Right lung (tissue), 10 donors: ENCODE measurements at places on chromosomes 2 and 18.
A peak's percentile ranks its signal among the peaks of the same experiment; 100 is the strongest.

GRCh38 chr2:217804338-217804737, 198.5 kb downstream of the TNS1 start:
- DNase-seq: no peak

GRCh38 chr2:72276356-72276755, 128.7 kb upstream of the CYP26B1 start:
- no peak for DNase-seq

DNA sequence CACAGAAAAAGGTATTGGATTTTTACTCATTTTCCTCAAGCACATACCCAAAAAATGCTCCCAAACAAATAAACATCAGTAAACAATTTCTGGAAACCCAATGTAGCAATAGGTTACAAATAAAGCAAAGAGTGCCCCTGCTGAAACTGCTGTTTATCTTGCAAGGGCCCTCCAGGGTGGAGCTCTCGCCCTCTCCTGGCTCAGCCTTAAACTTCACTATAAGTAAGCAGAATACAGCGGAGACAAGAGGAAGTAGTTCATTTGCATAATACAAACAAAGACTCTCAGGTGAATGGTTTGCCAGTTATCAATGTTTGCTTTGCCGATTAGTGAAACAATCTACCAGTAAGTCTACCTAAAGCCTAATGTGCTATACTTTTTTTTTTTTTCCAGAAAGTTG, 437.6 kb downstream of the DLGAP1 start:
- DNase-seq: no peak

DNA sequence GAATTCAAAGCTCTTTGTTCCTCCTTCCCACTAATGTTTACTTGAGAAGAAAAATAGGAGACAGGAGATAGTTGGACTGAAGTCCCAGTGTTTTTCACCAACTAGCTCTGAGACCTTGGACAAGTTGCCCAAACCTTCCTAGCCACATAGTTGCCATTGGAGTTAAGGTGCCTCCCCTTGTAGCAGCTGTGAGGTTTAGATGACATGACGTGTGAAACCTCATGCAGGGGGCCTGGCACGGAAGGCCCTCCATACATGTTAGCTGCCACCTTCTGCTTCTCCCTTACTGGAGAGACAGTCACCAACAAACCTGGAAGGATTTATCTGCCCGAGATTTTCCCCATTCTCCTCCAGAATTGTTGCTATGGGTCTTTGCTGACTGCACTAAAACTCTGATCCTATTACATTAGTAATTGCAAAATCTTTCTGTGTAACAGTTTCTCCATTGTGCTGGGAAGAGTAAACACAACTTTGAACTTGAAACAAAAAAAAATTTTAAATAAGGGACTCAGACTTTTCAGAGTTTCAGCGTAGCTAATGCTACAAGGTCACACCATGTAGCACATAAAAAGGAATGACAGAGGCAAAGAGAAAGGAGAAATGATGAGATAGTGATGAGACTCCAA, 23.8 kb upstream of the CABYR start:
- DNase-seq: no peak

- DNase-seq: peak; percentile 84
Observed at GRCh38 chr2:231677632-231678104, 30.7 kb upstream of the PTMA start.

GRCh38 chr2:180625006-180625844, 355.2 kb upstream of the UBE2E3 start:
- DNase-seq: no peak

DNA sequence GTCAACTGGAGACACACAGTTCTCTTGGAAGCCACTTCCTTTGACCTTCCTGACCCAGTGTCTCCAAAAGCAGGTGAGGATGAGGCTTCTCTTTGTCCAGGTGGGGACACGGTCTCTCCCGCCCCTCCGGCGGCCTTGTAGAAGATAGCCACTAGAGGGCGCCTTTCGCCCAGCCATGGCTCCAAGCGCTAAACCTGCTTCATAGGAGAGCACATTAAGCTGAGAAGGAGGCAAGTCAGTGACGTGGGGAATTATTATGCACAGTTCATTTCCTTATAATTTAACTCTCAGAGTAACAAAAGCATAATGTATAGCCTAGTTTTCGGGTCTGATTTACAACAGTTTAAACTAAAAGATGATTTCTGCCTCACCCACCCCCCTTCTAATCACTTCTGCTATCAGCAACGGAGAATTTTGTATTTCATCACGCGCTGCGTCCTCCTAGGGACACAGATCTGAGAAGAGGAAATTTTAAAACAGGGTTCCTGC, 208.7 kb downstream of the ICOS start:
- DNase-seq: peak; percentile 75

- no peak for DNase-seq
Observed at GRCh38 chr2:74843899-74844298, 10.0 kb downstream of the HK2 start.

GRCh38 chr2:107688135-107688534, 138.6 kb upstream of the RGPD4 start:
- no peak for DNase-seq

DNA sequence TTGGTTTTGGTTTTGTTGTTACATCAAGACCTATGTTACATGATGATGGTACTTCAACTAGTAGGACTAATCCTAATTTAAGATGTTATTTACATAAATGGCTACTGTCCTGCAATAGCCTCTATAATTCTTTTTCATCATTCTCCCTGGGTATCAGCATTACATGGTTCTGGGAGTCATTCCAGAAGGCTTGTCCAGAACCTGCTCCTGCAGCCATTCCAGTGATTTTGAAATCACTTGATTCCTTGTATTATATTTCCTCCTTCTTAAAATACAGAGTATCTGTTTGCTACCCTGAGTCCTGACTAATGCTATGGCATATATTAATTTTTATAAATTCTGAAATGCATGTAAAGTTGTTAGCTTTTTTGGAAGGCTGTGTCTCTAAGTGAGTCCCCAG, 400.5 kb upstream of the MEIS1 start:
- no peak for DNase-seq

DNA sequence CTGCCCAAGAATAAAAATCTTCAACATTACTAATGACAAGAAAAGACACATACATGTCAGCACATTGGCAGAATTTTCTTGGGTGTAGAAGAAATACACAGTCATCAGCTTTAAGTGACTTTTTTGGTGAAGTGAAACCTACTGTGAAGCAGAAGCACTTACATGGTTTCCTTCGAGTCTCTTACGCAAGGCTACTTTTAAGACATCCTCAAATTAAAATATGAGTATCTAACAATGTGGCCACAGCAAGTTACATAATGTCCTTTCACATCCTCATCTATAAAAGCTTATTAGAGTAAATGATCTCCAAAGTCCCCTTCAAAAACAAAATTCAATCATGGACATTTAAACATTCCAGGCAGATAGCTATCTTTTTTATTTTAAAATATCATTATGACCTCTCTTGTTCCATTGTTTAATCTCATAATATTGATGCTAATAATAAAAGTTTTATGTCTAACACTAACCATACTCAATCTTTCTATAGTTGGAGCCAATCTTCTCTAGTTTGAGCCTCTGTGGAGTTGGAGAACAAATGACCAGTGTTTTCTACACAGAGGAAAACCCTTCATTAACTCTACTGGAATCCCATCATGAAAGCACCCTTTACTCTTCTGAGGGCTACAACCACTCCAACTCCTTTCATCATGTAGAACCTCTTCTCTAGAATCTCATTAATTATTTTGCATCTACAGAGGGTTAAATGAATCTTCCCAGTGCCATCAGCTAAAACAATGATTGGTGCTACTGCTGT, 182.2 kb upstream of the ZFP36L2 start:
- DNase-seq: no peak

- no peak for DNase-seq
Observed at GRCh38 chr2:20164734-20165478, 60.0 kb downstream of the SDC1 start.

DNA sequence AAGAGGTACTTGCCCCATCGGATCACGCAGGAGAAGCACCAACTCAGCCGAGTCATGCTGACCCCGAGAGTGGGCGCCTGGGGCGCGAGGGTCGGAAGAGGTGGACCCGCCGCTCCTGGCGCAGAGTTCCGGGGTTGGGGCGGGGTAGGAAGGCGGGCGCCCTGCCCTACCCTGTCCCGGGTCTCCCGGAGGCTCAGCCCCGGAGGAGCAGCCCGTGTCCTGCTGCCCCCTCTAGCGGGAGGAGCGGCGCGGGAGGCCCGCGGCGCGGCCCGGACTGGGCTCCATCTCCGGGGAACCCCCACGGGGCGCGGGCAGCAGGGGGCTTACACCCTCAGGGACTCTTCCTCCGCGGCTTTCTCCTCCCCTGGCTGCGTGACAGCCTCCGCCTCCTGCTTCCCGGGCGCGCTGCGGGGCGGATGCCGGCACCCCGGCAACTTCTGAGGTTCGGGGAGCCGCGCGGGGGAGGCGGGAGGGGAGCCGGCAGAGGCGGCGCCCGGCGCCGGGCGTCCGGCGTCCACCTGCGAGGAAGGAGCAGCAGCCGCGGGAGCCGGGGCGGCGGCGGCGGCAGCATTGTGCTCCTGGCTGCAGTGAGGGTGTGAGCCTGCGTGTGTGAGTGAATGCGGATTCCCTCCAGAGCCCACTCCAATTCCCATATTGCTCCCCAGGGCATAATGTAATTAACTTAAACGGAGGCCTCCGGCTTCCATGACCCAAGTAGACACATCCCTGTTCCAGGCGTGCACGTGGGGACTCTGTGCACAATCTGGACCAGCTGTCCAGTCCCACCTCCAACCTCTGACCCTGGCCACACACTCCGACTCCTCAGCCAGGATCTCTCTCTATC, 7.6 kb upstream of the TNS1 start:
- no peak for DNase-seq

DNA sequence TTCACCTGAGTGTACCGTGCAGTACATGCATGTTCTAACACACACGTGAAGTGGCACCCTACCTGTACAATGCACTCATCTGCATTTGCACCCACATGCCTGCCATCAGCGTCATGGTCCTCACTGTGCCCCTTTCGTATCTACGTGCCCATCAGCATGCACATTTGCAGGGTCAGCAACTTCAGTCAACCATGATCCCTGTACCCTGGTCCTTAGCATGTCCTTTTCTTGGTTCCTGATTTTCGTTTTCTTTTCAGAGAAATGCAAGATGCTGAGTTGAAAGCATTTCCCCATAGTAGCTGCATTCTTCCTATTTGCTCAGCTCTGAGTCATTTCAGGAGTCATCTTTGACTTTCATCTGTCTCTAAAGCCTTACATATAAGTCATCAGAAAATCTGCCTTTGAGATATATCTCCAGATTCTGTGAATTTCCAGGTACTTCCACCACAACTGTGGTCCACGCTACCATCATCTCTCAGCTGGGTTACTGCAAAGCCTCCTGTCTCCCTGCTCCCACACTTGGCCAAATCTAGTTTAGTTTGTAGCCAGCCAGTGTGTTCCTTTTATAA, 14.7 kb upstream of the PUM2 start:
- no peak for DNase-seq

GRCh38 chr18:61154866-61155265, 178.4 kb upstream of the CDH20 start:
- DNase-seq: no peak

DNA sequence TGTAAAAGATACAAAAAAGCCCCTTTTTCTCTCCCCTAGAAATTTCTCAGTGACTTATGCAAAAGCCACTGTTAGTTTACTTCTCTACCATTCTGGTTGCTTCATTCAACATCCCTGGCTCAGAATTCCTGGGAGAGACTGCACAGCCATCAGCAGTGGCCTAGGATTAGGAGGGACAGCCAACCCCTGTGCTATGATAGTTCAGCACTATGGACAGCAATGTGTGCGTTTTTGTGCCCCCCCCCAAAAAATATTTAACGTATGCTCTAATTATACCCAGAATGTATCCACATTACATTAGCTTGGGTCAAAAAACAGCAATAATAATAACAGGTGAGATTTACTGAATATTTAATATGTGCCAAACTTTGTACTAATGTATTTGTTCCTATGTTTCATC, 29.0 kb downstream of the OSR1 start:
- DNase-seq: no peak

DNA sequence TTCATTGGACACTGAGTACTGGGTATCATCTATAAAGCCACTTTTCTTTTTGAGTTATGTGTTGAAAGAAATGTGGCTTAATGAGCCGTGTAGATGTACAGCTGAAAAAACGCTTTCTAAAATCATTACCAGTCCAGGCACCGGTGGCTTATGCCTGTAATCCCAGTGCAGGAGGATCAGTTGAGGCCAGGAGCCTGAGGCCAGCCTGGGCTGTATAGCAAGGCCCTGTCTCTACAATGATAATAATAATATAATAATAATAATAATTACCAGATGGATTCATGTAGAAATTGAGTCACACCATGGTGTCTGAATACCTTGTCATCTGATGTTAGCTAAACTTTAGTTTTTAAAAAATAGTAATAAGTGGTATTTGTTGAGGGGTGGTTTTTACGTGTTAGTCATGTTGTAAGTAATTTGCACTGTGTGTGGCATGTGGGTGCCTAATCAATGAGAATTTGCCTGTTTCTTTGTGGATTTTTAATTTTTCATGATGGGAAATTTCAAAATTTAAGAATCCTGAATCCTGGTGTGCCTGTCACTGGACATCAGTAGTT, 30.1 kb downstream of the NCK2 start:
- no peak for DNase-seq

- no peak for DNase-seq
Observed at GRCh38 chr2:105683011-105683492, 61.7 kb upstream of the NCK2 start.

DNA sequence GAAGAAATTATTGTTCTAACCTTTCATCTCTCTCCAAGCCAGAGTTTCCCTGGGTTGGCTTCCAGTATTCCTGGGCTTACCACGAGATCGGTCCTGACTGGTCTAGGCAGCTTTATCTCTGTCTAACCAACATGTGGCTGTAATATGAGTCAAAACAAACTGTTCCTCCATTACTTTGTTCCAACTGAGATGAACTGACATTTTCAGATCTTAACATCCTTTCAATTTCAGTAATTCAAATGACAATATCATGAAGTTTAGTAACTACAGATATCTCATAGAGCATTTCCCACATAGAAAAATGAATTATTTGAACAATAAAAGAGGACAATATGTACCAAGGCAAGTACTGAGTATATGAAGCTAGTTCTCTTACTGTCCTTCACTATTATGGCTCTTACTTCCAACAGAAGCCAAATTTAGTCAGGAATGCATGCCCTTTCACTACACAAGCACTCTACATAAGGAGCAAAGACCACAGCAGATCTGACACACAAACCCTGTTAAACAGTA, 15.5 kb downstream of the SLC25A12 start:
- no peak for DNase-seq

- no peak for DNase-seq
Observed at GRCh38 chr2:195579776-195580555, 77.1 kb upstream of the SLC39A10 start.

DNA sequence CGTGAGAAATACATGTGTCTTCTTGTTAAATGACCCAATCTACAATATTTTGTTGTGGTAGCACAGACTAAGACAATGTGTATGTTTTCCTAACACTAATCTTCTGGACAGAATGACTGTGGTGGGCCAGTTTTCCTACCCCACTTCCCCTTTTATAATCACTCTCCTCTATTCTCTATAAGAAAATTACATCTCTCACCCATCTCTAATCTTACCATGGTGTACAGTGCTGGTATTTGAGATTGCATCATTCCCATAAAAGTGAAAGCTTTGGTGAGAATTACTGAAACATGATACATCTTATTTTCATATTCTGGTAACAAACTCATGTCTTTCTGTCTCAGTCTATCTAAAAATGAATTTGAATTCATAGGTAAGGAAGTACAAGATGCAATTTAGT, 40.5 kb downstream of the CAVIN2 start:
- no peak for DNase-seq
